ENCODE measurements at places on chromosomes 4 and X. TPM values are rescaled to one million over a fixed set of nuclear protein-coding genes. Genes with fewer than 3 reads are reported as not detected.

Gene INPP4B
- total RNA-seq = 0.07 TPM

Gene PDGFRA
- total RNA-seq = 6.8 TPM

Gene AREG
- total RNA-seq = 0.24 TPM

Gene DOK7
- total RNA-seq = 0.26 TPM
